EH (cell line): ENCODE measurements at places on chromosomes 11 and 22.

DNA sequence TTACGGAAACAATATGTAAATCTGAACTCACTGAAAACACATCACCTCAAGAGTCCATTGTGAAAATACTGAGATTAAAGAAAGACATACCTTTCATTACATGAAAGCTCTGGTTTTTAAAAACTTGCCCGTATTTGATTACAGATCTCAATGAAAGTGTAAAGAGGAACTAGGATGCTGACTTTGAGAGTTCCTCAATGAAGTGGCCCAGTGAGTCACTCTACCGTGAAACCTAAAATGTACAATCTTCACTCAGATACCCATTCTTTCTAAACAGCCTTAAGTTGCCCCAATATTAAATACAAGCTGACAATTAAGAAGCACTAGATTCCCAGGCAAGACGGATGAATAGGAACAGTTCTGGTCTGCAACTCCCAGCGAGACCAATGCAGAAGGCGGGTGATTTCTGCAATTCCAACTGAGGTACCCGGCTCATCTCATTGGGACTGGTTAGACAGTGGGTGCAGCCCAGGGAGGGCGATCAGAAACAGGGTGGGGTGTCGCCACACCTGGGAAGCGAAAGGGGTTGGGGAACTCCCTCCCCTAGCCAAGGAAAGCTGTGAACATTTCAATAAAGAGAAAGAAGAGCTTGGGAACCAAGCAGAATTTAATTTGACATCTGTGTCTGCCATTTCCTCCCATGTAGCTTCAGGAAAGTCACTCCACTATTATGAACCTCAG lies 33.8 kb upstream of the OR9G4 start:
- DNase-seq, result no peak

DNA sequence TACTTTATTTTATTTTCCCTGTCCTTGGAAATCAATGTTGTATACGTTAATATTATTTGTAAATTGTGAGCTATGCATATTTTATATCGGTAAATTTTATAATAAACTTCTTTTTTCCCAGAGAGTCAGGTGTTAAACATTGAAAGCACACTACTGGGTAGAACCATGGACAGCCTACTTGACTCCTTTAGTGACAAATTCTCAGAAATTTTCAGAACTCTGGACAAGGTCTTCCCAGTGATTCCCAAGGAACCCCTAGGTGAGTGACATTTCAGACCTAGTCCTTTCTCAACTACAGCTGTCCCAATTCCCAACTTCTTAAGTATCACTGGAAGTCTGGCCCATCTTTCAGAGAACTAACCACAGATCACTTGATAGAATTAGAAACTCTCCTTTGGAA lies 107.2 kb downstream of the RCN1 start:
- DNase-seq, result no peak

- peak; percentile 43 for DNase-seq
These were observed 17.5 kb downstream of the ADM start for GRCh38 chr11:10322401-10322800.

DNA sequence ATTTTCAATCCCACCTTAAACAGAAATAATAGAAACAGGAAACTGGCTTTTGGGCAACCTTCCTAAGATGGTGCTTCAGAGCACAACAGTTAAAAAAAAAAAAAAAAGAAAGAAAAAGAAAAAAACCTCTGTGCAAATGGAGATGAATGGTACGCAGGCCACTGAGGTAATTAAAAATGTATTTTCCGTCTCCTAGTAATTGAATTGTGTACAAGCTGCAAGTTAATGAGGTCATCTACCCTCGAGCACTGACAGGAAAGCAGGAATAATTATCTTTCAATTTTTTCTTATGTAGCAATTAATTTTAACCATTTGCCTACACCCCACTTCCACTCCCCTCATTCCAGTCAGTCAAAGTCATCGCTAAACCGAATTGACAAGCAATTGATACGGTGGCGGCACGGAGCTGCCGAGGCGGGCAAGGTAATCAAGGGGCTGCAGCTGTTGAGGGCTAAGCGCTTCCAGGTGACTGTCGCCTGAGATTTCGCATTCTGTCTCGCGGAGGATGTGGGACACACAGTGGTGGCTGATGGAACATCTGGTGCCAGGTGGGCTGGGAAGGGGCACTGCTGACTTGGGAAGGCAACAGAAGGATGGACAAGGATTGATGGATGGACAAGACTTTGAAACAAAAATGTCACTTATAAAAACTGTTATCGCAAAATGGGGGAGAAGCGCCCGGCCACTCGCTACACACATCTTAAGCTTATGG lies 109.4 kb downstream of the RCN1 start:
- DNase-seq, result no peak

DNA sequence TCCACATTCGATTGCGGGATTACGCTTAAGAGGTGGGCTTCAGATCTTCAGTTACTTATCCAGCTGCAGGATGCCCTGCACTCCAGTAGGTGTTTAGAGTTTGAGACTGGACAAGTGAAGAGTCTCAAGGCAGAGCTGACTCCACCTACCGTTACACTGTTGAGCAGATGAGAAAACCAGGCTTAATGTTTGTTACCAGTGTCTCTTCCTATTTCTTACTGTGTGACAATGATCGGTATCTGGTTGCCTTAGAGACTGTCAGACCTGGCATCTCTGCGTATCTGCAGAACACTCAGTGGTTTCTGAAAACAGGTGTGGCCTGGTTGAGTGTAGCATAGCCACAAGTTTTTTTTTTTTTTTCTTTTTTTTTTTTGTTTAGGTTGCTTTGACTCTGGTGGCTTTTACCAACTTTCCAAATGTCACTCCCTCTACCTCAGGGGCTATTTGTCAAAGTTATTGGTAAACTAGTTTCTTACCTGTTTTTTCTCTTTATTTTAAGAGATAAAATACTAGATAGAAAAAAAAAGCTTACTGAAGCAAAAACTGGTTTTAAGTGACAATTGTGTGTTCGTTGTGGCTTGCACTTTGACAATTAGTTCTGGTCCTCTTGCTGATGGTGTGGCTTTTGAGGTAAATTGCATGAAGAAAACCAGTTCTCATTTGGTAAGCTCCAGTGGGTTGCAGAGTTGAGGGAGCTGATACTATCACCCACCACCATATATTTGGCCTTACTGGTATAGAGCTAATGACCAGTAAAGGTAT lies 284.8 kb downstream of the ETS1 start:
- DNase-seq, result no peak

DNA sequence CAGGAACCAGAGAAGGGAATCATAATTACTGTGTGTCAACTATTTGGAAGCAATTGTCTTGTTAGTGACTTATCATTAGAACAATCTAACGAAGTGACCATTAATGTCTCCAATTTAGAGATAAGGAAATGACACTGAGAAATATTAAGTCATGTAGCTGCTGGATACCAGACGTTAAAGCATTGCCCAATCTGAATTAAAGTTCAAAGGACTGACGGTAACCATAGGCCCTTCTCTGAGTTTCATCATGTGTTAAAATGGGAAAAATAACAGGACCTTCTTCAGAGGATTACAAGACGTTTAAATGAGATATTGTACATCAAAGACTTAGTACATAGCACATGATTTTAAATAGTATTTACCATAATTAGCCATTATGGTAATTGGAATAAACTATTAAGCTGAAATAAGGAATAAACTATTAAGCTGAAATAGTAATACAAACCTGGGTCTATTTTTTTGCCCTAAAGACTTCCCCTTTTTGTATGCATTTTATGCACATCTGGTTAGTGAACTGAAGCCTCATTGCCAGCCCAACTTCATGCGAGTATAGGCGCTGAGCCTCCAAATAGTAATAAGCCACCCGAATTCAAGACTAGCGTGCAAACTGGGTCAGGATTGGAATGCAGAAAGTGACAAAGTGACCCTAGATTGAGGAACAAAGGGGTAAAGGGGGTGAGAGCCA lies 41.0 kb downstream of the GLYATL1 start:
- no peak for DNase-seq

- DNase-seq, result no peak
These were observed 89.5 kb upstream of the TMEM45B start for GRCh38 chr11:129726179-129726578.

GRCh38 chr22:49756676-49757075 lies 71.0 kb downstream of the BRD1 start:
- DNase-seq, result no peak

- DNase-seq, result no peak
These were observed 85.1 kb upstream of the BLID start for GRCh38 chr11:122201106-122201505.

DNA sequence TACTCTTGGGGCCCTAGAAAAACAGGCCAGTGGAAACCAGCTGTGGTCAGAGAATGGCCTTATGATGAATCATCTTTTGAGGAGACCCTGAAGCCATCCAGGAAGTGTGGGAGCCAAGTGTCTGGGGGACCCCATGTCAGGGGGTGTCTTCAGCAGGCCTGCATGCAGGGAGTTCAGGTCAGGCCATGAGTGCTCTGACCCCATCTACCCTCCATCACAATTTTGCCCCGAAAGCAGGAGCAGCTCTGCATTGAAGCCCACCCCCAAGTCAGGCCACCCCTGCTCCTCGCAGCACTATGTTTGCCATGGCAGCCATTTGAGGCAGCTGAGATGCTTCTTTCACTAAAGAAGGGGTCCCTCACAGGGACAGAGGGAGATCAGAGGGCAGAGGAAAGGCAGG lies 41.3 kb downstream of the CHST1 start:
- no peak for DNase-seq

- DNase-seq, result peak; percentile 44
These were observed 169.0 kb downstream of the TBC1D22A start for GRCh38 chr22:46931414-46931813.

DNA sequence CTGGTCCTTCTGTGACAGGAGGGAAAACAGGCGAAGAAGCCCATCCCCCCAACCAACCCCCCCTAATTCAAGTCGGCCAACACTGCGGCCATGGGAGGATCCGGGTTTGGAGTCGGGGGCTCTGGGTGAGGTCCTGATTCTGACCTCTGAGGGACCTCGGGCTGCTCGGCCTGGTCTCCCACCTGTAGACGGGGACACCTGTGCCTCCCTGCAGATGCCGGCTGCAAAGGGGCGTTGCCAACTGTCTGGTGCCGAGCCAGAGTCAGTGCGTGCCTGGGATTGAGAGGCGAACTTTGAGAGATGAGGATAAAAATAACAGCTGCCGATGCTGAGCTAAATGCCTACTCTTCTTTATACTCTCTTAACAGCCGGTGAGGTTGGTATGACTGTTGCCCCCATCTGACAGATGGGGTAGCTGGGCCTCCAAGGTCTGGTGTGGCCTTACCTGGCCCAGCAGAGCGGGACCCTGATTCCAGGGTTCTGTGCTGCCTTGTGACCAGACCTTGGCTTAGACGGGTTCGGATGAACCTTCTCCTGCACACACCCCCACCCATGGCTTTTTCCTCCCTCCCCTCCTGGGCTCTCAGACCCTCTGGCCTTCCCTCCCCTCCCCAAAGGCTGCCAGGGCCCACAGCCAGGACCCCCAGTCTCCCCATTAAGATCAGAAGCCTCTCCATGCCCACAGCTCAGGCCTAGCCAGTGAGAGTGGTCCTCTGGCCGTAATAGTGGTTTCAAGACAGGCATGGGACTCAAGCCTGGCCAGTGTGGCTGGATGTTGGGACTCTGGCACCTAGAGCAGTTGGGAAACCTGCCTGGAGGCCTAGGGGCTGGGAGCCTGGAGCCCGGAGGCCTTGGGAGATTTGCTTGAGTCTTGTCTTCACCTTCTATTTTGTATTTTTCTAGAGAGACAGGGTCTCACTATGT lies 41.7 kb downstream of the KCNJ4 start:
- peak; percentile 36 for DNase-seq

- no peak for DNase-seq
These were observed 863.6 kb downstream of the FAM181B start for GRCh38 chr11:81870066-81870412.

DNA sequence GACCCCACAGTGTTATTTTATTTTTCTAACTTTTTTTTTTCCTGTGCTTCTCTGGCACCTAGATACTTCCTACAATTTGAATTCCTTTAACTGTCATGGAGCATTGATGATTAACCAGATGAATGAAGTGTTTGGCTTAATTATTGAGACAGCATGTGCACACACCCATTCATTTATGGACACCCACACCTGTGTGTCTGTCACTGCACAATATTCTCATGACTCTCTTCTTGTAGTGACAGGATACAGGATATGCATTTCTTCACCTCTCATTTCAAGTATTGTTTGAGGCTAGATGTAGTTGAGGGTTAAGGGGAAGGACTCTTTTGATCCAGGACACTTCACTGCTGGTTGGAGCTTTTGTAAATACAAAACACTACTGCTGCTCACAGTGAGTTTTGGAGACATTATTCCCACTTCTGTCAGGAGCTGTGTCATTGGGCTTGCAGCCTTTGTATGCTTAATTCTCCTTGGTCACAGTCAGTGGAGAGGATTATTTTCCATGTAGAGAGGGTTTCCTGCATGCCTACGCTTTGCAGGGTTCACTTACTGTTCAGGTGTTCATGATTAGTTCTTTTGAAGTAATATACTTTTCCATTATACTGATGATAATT lies 33.5 kb downstream of the SPECC1L start:
- no peak for DNase-seq

DNA sequence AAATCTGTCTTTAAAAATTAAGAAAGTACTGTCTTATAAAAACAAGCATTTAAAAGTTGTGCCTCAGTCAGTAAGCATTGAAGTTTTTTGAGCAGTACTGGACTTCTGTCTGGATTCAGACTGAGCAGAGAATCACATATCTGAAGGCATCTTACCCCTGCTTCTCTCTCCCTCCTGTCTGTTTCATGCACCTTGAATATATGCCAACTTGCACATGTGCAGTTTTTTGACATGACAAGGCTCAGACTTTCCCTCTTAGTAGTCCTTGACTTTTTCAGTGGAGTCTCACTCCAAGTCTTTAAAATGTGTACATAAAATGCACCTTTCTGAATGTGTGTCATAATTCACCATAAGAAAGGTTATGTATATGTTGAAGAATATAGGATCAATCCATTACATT lies 19.8 kb downstream of the SPECC1L start:
- DNase-seq, result peak; percentile 56

GRCh38 chr22:17057959-17058814 lies 26.6 kb upstream of the IL17RA start:
- DNase-seq, result peak; percentile 82

DNA sequence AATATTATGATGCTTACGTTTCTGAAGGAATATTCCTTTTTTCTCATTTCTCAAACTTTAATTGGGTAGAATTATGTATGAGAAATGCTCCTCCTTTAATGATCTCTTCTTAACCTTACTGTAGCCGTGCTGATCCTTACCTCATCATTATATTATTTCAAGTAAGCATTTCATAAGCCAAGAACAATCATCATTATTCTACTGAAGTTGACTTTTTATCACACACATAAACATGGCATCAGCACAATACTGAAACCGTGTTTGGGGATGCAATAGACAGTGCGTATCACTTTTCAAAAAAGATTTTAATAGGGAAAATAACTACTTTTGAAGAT lies 162.8 kb downstream of the ARHGAP42 start:
- DNase-seq, result no peak
